Pancreas (tissue), 10 donors: ENCODE measurements at places on chromosomes 16 and 17. TPM values are rescaled to one million over a fixed set of nuclear protein-coding genes. Genes with fewer than 3 reads are reported as not detected.

HNF1B gene
- total RNA-seq = 37.2 TPM

CACNA1G gene
- 0.03 TPM for total RNA-seq

CRHR1 gene
- not detected for total RNA-seq

OR1A1 gene
- not detected for total RNA-seq

DNA sequence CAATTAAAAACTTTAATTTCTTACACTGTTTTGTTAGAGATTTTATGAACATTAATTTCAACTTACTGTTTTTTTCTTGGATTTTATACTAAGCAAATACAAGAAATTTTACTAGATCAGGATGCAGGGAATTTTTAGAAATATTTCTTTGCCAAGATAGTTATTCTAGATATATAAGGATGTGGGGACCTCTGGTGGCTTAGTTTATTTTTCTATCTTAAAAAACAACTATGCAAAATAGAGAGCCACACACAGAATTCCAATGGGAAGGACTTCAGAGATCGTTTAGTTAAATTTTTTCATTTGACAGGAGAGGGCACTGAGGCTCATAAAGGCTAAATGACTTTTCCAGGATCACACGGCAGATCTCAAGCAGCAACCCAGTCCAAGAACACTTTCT lies 23.0 kb upstream of the CAPNS2 start:
- no peak for DNase-seq

- no peak for DNase-seq
Observed at GRCh38 chr16:53168744-53169143, 114.0 kb downstream of the CHD9 start.

DNA sequence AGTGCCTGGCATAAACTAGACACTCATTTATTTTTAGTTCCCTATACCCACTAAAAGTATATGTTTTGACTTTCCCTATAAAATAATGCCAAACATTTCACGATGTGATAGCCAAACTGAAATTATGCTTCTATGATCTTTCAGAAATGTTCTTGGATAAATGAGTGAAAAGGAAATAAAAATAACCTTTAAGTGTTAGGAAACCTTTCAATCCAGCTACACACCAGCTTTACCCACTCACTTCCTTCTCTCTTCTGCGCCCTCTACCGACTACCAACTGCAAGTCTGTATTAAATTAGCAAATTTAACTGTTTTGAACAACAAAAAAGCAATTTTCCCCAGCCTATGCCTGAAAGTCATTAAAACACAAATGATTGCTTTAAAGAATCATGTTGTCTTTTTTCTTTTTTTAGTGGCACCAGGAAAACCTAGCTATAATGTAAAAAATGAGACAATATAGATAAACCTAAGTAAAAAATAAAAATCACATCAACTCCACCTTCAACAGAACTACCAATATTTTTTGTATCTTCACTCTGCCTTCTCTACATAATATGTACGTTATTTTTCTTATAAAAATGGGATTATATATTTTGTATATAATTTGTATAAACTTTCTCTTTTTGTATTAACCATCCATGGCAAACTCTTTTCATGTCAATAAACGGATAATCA lies 13.2 kb upstream of the TMEM100 start:
- no peak for DNase-seq
